ENCODE measurements at places on chromosomes 4 and X.

GRCh38 chr4:151227731-151228130 lies 49.2 kb upstream of the PRSS48 start:
- no peak for DNase-seq

DNA sequence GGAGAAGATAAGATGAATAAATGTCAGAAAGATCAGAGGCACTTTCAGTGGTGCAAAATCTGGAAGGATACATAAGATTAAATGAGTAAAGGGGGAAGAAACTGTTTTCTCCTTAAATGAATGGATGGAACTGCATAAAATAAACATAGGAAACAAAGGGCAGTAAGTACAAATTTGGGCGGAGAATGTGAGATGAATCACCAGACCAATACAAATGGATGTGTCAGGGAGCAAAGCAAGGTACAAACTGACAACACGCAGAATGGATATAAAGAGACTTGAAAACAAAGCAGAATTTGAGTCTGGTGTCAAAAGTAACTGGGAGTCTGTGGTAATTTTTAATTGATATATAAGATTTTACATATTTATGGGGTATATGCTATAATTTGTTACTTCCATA lies 175.3 kb upstream of the PCDH18 start:
- no peak for DNase-seq

GRCh38 chrX:72282302-72282701 lies 5.3 kb upstream of the RPS4X start:
- no peak for DNase-seq

GRCh38 chrX:69741721-69742120 lies 125.8 kb downstream of the EDA start:
- DNase-seq = no peak

DNA sequence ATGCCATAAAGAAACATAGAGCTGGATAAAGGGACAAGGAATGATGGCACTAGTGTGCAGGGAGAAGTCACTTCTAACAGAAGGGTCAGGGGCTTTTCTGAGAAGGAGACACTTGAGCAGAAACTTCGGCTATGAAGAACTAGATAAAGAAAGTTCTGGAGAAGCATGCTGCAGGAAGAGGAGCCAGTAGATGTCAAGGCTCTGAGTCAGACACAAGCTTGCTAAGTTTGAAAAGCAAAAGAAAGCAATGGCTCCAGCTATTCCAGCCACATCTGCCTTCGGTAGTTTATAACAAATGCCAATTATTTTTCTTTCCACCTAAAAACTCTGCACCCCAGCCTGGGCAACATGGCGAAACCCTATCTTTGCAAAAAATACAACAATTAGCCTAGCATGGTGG lies 7.5 kb downstream of the NUDT6 start:
- DNase-seq = no peak

GRCh38 chr4:17613761-17614415 lies 553 bp upstream of the MED28 start:
- no peak for DNase-seq

Measured in GM18507 (cell line).